ENCODE measurements at places on chromosomes 11 and 22.

DNA sequence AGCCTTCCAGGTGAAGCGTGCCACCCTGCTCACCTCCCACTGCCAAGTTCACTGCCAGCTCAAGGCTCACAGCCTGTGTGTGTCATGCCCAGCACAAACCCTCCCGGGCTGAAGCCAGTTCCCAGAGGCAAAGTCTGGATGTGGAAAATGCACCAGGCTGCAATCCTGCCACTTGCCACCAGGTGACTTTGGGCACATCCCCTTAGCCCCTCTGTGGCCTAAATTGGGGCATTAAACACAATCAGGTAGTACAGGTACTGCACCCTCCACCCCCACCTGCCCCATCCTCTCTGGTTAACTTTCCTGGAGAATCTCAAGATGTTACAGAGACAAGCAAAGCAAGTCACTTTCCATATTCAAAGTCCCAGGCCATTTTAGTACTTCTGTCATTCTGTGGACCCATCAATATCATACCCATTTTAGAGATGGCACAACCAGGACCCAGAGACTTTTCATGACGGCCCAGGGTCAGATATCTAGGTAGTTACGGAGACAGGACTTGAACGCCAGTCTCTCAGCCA, 1.8 kb upstream of the RASD2 start:
- no peak for DNase-seq

GRCh38 chr22:20203552-20204201, 52.8 kb upstream of the CCDC188 start:
- no peak for DNase-seq

DNA sequence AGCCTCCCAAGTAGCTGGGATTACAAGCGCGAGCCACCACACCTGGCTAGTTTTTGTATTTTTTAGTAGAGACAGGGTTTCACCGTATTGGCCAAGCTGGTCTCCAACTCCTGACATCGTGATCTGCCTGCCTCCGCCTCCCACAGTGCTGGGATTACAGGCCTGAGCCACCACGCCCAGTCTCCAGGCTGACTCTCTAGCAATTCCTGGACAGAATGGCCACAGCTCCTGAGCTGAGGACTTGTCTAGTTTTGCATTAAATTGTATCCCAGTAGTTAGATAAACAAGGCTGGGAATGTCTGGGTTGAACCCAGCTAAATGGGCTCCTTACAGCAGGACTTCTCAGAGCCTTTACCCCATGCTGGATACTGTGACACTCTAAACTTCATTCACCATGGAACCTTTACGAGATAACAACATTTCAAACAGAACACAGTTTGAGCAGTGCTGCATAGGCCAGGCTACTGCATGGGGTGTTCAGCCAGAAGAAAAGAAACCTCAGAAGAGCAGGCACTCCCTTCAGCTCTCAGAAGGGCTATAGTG, 13.9 kb upstream of the MOGAT2 start:
- no peak for DNase-seq

- DNase-seq = no peak
These were observed 1.7 kb upstream of the THRSP start for GRCh38 chr11:78061921-78062311.

- no peak for DNase-seq
These were observed 34.3 kb upstream of the CD44 start for GRCh38 chr11:35104655-35105054.

DNA sequence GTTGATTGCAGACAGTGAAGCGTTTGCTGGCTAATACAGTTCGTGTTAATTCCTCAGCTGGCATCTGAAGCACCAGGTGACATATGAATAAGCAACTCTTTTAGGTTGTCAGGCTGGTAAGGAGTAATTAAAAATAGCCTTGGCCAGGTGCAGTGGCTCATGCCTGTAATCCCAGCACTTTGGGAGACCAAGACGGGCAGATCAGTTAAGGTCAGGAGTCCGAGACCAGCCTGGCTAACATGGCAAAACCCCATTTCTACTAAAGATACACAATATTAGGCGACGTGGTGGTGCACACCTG, 74.9 kb downstream of the CECR2 start:
- DNase-seq = no peak

DNA sequence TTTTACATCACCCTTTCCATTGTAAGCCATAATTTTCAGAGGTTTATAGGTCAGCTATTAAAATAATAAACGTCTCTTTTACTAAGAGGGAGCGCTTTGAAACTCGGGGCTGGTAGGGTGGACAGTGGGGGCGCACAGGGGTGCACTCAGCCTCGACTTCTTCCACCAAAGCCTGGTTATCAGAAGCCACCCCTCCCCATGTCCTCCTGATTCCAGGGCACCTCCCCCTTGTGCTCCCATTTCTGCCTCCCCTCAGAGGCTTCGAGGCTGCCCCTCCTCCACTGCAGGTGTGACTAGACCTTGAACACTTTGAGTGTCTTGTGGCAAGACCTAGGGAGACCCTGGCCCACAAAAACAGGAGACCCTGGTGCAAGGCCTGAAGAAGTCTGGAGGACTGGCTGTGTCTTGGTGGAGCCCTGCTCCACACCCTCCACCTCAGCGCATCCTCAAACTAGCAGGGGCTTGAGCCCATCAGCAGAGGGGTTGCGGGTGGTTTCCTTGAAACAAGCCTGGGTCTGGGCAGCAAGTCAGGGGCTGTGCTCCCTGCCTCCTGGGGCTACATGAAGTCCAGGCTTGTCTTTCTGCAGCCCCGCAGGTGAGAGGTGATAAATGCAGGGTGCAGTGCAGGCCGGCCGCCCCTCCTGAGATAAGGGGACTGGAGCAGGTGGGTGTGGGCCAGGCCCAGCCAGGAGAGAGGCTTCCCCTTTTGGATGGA, 3.0 kb downstream of the CDKN1C start:
- no peak for DNase-seq

- DNase-seq = no peak
These were observed 92.7 kb upstream of the TIMP3 start for GRCh38 chr22:32708830-32709229.

- DNase-seq = no peak
These were observed 19.4 kb upstream of the LDHA start for GRCh38 chr11:18374956-18375355.

All from KG1 (cell line).